ENCODE measurements at places on chromosomes 11 and 22.

DNA sequence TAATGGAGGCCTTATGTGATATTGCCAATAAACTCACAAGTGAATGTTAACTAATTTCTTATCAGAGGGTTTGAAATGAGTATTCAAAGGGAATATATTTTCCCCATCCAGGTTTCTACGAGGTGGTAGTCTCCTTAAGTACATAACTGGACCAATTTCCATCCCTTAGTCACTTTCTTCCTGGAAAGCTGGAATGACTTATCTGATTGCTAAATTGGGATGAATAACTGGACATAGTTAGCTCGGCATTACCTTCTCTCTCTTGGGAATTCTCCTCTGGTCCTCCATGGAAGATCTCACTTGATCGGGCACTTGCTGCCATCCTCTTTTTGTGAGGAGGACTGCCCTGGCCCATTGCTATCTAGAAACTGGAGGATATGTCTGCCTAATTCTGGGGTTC is 109.1 kb downstream of the TRPC6 start:
- DNase-seq: no peak

- DNase-seq: no peak
Observed at GRCh38 chr11:72724021-72724551, 28.1 kb downstream of the ARAP1 start.

- DNase-seq: peak; percentile 80
Observed at GRCh38 chr22:33209930-33210784, 152.0 kb upstream of the SYN3 start.

DNA sequence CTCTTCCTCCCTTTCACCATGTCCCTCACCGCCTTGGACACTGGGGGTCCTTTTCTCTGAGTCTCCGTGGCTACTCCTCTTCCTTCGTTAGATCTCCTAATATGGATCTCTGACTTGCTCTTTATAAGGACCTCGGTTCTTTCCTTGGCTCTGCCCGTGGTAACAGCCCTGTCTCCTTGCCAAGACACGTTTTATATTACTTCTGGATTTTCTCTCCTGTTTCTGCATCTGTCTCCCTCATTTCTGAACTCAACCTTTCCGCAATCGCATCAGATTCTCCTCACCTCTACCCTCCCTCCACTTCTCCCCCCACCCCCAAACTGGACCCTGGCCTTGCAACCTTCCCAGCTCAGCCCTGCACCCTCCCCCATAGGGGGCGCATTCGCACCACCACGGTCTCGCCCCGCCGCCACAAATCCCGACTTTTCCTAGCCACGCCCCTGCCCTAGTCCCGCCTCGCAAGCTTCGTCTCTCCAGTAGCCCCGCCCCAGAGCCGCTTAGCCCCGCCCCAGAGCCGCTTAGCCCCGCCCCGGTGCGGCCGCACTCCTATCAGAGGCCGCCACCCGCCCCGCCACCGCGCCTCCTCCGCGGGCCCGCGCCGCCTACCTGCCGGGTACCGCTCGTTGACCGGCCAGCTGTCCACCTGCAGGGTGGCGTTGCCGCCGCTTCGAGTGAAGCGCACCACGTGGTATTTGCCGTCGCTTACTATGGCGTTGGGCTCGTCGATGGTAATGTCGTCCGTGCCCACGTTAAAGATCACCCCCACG is 39.0 kb downstream of the SLC22A12 start:
- DNase-seq: no peak

DNA sequence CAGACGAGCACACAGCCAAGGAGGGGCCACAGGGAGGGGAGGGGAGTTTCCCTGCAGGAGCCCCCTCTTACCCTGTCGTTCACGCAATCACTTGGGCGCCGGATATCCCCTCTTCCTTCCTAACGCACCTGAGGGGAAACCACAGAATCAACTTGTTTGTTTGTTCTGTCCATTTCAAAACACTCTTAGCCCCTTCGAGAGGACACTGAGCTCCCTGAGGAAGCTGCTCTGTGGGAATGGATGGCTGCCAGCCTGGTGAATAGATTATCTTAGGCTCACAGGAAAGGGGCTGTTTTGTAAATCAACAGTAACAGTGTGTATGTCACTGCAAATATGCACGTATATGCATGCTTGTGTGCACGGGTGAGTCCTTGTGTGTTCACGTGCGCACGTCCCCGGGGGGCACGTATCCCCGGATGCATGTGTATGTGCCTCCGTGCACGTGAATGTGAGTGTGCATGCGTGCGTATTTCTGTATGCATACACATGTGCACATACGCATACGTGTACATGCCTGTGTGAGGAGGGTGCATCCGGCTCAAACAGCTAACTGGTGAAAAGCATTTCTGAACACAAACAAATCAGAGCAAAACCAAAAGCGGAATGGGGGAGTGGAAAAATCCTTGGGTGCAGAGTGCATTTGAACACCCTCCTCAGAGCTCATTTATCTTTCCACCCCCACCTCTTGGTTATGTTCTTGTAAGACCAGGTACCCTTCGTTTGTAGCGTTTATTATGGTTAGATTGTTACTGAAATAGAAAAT is 7.2 kb downstream of the ARSA start:
- DNase-seq: peak; percentile 89

- peak; percentile 53 for DNase-seq
Observed at GRCh38 chr11:77411137-77411707, 62.7 kb downstream of the PAK1 start.

DNA sequence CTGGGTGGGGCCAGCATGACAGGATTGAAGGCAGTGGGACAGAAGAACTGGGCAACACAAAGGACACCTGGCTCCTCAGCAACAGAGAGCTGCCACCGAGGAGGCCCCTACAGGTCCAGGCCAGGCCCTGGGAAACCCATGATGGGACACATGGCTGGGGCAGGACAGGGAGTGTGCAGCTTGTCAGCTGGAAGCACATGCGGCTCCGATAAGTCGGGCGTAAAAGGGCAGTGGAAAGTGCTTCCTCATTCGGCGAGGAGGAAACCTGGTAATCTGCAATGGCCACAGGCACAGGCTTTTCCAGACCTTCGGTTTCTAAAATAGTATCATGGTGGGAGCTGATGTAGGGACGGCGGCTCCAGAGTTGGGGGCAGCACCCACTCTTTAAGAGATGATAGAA is 16.5 kb downstream of the GNAZ start:
- no peak for DNase-seq

- no peak for DNase-seq
Observed at GRCh38 chr22:27985323-27986275, 66.5 kb upstream of the PITPNB start.

DNA sequence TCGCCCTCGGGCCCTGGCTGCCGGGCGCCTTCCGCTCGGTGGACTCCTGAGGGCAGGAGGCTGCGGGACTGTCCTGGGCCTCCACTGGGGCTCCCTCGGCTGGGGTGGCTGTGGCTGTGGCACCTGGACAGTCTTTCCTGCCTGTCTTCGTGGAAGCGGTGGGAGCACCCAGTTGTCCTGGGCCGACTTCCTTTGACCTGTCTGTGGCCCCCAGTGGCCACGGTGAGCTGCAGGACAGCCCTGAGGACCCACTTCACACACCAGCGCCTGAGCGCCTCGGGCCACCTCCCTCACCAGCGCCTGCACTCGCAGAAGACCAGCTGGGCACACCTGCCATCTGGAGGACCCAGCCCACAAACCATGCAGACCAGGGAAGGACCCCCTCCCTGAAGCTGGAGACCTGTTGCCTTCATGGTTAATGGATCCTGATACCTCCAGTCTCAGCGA is 1.8 kb upstream of the EPS8L2 start:
- no peak for DNase-seq

DNA sequence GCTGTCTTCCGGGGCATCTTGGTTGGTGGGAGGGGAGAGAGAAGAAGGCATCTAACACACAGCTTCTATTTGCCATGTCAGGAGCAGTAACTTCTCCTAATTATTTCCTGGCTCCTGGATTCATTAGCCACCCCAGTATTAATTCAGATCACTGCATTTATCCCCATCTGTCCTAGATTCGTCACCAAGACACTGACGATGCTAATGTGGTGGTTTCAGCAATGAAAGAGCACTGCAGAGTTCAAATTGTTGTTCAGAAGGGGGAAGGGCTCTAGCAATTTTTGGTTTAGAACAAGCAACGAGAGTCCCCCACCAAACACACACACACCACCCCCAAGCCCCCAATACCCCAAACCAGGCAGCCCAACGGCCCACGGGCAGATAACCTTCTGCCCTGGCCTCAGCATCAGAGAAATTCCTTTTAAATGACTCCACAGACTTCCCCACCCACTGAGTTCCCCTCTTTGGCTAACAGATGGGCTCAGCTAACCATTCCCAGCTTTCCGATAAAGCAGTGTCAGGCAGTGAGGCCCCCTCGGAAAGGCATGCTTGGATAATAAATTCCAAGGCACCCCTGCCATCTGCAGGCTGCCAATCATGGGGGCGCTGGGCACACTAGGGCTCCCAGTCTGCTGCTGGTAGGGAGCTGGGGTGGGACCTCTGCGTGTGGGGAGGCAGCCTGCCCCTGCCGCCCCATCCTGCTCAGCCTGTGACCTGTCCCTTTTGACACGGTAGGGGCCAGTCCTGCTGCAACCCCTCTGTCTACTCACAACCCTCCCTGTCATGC is 453.5 kb downstream of the MIAT start:
- peak; percentile 71 for DNase-seq

DNA sequence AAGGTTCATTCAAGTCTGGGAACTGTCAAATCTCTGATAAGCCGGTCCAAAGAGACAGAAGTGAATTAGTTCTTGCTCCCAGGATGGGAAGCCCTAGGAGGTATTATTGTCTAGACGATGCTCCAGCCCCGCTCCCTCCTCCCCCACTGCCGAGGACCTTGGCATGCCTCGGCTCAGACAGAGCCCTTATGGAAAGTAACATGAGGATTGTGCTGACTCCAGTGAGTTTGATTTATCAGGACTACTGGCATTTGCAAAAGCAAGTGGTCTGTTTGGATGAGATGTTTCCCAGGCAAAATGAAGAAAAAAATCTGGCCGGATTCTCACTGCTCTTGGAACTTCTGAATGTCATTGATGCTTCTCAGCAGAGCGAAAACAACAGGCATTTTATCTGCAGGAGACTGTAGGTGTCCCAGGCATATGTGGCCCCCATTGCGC is 341.0 kb downstream of the ETS1 start:
- DNase-seq: peak; percentile 39

- DNase-seq: no peak
Observed at GRCh38 chr22:26690654-26691376, 33.4 kb downstream of the MIAT start.

DNA sequence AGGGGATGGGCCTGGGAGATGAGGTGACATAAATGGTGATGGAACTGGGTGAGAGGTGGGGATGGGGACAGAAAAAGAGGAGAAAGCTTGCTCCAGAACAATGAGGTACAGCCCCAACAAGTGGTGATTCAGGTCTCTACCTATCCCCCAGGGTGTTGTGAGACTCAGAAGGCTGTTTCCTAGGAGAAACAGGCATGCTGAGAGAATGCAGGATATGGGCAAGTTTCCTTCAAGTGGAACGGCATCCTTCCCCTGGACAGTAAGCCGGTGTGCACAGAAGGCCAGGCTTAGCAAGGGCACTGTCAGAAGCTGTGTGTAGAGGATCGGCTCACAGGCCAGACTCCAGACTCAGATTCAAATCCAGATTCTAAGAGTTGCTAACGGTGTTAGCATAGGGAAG is 34.1 kb upstream of the CRTAM start:
- peak; percentile 47 for DNase-seq

- no peak for DNase-seq
Observed at GRCh38 chr11:45361551-45361950, 75.4 kb upstream of the SYT13 start.

- DNase-seq: no peak
Observed at GRCh38 chr11:14700593-14700992, 57.0 kb downstream of the PDE3B start.

GRCh38 chr22:45008186-45008681 is 1.6 kb downstream of the PHF21B start:
- no peak for DNase-seq

GRCh38 chr11:86749821-86750401 is 50.4 kb upstream of the PRSS23 start:
- DNase-seq: peak; percentile 37

- no peak for DNase-seq
Observed at GRCh38 chr11:75147875-75148263, 3.0 kb upstream of the SLCO2B1 start.

DNA sequence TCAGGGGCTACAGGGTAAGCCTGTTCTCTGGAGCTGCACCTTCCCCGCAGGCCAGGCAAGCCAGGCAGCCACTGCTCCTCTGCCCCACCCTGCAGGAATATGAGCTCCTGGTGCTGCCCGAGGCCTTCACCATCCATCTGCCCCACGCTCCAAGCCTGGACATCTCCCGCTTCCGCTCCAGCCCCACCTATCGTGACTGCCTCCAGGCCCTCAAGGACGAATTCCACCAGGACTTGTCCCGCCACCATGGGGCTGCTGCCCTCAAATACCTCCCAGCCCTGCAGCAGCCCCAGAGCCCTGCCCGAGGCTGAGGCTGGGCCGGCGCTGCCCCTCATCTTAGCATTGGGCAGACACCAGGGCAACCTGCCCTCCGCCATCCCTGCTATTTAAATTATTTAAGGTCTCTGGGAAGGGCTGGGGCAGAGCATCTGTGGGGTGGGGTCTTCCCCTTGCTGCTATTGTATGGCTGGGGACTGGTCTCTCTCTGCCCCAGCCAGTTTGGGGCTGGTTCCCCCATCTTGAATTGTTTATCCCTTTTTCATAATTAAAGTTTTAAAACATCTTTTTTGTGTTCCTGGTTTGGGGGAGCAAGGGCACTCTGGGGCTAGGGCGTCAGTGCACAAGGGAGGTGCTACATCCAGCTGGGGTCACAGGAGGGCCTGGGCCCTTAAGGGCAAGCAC is 6.2 kb downstream of the LARGE2 start:
- DNase-seq: no peak

GRCh38 chr22:44775862-44776261 is 23.5 kb downstream of the ARHGAP8 start:
- DNase-seq: no peak

DNA sequence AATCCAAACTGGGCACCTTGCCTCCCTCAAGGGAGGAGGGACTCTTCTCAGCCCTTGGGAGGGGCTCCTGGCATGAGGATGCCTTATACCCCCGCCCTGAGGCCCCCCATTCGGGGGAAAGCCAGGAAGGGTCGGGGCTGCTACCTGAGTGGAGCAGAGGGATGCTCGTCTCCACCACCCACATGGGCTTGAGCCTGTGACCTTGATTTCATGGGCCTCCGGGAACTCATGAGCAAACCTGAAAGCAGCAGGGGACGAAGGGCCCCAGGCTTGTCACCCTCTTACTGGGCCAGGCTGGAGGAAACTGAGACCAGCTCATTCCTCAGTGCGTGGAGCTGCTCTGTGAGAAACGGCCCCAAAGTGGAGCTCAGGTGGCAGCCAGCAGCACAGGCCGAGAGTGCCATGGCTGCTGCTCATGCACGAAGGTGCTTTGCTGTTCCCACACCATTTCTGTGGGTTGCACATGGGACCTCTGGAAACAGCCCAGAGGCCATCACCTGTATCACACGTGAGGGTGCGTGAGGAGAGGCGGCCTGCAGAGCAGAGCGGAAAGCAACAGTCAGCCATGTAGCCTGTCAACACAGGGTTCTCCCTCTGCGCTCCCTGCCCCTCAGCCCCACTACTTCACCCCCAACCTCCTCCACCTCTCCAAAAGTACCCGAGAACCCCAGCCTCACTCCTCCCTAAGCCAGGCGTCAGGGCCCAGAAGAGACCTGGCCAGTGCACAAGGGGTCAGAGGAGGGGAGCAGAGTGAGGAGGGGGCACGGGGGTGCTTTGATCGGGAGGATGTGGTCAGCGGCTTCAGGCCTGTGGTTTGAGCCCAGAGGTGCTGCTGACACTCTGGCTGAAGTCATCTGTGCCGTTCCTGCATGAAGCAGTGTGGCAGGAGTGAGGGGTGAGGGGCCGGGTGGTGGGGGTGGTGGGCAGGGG is 14.1 kb upstream of the IL2RB start:
- DNase-seq: no peak
